NCI-H1694 treated with DMSO at 0.1 percent for 48 hours (cell line): ENCODE measurements at places on chromosomes 1 and 21.
A peak's percentile ranks its signal among the peaks of the same experiment; 100 is the strongest.

- DNase-seq: peak; percentile 97
These were observed 3.6 kb downstream of the CHAF1B start for GRCh38 chr21:36388835-36389234.

DNA sequence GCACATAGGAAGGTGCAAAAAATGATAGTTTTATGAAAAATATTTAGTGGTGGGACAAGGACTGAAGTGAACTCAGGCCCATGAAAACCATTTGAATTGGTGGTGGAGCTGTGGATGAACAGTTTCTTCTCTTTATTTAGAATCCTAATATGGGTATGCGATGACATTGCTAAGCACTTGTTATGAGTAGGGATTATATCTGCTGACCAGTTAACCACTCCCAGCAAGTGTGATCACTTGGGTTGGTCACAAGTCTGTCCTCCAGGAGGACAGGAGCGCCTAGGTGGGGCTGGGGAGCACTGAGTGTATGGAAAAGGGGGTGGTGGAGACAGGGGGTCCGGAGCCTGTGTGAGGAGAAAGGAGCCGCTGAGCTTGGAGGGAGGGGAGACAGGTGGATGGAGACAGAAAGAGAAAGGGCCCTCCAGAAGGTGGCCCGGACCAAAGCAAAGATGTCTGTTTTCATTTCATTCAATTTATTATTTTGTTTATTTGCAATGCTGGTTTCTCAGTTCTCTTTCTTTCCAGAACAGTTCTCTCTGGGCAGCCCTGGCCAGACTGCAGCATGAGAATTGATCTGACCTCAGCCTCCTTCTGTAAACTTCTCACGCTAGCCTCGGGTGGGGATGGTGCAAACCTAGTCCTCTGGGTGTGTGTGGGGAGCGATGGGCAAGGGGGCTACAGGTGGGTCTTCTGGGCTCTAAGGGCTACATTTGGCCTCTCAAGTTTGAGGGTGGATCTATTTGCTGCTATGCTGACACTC is 9.9 kb upstream of the ZSCAN20 start:
- no peak for DNase-seq

DNA sequence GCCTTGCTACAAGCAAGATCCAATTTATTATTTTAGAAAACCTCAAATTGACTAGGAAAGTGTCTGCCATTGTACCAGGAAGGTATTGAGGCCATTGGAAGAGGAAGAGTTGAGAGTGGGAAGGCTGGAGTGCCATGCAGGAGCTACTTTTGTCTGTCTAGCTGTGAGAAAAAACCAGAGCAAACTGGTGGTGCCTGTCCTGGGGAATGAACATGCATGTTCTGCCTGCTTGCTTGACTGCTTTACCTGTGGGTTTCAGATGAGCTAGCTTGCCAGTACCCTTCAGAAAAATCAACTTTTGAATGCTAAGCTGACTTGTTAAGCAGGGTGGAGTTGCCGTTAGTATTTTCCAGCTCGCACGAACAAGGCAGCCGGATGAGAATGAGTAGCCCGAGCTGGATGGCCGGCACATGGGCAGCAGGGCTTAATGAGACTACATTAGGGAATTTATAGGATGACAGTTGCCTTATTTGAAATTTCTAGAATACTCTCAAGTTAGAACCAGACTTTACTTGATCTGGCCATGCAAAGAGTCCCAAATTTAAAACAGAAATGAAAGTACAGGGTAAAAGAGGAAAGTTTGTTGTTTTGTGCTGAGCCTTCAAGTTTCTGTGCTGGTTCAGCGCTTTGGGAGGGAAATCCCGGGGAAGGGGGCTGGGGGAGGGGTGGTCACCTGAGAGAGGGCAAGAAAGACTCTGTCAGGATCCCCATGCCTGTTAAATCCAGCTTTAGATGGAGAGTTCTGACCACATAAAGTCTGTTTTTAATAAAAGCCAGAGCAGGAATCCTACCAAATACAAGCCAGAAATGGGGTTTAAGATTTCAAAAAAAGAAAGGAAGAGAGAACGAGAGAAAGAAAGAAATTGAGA is 29.6 kb upstream of the C1orf105 start:
- DNase-seq: no peak

DNA sequence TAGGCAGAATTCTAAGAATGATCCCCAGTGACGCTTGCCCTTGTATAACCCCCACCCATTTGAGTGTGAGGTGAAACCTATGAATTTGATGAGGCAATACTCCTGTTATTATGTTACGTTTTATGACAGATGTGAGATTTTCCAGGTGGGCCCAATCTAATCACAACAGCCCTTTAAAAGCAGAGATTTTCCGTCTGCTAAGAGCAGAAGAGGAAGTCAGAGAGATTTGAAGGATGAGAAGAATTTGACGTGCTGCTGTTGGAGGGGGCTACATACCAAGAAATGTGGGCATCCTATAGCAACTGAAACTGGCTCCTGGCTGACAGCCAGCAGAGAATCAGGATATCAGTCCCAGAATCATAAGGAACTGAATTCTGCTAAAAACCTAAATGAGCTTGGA is 2.4 kb upstream of the SLC19A2 start:
- no peak for DNase-seq

DNA sequence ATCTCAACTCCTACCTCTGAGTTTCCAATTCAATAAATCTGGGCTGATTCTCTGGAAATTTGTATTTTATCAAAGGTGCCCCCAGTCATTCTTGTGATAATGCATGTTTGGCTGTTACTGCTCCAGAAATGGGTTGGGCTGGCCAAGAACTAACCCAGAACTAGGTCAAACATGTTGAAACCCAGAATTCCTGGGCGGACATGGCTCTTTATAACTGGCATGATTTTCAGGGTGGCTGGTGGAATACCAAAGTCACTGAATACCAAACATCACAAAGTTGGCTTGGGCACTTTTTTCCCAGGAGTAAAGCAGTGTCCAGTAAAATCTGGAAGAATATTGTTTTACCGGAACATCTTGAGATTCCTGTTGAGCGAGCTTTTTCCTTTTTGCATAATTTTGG is 89.4 kb upstream of the S1PR1 start:
- DNase-seq: no peak

DNA sequence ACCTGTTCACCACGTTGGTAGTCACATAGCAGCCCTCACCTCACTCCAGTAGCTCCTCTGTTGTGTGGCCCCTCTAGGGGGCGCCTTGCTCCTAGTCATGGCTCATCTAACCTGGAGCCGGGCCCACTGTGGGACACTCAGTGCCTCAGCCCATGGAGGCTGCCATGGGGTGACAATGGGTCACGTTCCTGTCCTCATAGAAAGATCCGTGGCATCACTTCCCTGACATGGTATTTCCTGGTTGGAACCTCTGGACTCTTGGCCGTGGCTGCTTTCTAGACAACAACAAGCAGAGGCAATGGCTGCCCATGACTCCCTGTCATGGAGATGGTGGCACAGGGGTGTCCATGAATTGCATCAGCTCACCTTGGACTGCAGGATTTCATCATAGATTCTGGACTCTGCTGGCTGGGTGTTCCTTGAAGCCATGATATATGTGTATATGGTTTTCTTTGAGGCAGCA is 27.5 kb upstream of the SLAMF6 start:
- DNase-seq: peak; percentile 100

DNA sequence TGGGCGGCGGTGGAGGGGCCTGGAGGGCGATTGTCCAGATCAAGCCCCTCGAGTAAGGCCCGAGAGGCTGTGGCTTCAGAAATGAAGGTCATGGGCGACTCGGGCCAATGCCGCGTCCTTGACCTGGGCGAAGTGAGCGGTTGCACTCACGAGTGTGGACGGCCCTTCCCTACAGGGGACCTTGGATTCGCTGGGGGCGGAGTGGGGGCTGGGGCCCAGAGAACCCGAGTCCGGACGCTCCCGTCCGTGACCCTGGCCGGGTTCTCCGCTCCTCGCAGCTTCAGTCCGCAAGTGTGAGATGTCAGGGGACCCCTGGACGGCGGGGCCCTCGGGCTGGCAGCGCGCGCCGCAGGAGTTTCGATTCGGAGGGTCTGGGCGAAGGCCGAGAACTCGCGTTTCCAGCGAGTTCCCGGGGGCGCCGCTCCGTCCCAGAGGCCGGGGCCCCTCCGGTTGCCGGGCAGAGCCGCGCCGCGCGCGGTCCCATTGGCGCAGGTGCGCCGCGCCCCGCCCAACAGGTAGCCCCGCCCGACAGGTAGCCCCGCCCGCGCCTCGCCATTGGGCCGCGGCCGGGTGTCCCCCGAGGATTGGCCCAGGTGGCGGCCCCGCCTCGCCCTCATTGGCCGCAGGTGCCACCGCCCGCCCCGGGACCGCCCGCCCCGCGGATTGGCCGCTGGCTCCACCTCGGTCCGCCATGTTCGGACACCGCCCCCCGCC is at the start of gene PRKCZ:
Gene PRKCZ, plus strand, starts transcription at position 694 of the 714 bp plus-strand sequence. CDS start 220 bp downstream, outside the sequence.
- peak; percentile 20 for DNase-seq

DNA sequence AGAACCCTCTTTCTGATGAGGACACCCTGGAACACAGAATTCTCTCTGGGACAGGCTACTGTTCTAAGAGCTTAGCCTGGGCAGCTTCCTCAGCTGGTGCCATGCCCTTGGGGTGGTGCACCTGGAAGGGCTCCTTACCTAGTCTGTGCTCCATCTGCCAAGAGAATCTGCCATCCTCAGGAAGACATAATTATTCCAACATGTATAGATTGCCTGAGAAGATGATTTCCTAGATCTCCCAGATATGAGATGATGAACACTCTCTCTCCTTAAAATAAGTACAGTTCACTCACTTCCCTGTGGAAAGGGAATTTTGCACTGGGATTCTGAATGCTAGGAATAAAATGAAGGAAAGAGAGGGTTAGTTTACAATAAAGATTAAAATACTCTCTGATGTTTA is 87.6 kb downstream of the NENF start:
- no peak for DNase-seq

DNA sequence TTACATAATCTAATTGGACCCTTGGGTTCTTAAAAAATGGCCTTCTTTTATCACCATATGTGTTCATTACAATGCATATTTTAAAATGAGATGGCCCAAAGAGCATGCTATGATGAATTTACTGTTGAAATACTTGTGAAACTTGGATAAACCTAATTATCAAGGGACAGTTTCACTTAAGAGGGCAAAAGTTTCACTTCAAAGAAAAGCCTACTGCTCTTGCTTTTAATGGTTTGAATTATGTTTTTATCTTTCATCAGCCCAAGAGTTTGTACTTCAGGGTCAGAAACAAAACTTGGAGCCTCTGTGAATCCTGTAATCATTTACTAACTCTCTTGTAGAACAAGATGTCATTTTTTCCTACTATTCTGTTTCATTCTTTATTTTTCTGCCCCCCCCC is 32.3 kb downstream of the POU2F1 start:
- no peak for DNase-seq

DNA sequence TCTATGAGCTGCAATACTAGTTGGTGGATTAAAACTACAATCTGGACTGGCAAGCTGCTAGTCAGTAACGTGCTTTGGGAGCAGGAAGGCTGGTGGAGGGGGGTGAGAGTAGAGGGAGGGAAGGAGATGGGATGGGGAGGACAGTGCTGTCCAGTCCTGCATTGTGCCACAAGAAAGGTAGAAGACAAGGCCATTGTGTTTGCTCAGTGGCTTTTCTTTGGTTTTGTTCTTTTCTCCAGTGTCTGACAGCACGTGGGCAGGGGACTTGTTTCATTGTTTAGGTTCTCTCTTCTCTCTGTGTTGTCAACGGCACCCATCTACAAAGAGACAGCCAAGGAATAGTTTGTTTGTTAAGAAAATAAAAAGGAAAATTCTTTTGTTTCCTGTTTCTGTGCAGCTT is 362.8 kb upstream of the PLXNA2 start:
- no peak for DNase-seq
